ENCODE measurements at places on chromosomes 1 and 21.

GRCh38 chr1:101238031-101238628 is 1.3 kb downstream of the S1PR1 start:
- DNase-seq = peak; percentile 40

- DNase-seq = no peak
Measured at GRCh38 chr1:118815909-118816308, 172.2 kb downstream of the TBX15 start.

DNA sequence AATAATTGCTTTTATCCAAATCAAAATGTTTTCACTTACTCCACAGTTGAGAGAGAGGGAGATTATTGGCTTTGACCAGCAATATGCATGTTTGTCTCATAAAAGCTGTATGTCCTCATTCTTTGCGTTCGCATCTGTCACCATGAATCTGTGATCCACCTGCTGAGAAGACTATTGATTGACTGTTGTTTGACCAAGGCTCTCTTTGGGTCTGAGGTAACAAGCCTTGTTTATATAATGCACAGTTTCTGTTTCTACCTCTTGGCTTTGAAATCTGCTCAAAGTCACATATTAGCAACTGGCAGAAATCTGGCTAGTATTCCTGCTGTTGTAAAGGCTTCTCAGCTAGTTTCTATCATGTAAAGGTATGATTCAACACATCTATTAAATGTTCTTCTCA is 157.0 kb downstream of the LYPLAL1 start:
- no peak for DNase-seq

DNA sequence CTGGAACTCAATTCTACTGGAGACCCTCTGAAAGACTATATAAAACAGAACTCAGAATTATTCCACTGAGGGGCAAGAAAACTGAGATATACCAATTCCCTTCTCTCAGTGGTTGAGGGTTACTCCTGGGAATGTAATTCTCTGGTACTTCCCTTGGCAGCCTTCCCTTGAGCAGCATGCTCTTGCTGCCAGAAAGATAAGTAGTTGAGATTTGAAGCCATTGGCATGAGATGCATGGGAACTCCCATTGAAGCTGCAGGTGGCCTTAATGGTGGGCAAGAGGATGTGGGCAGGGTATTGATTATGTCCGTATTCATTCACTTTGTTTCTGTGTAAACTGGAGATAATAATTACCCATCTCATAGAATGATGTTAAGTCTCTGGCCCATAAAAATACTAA is 28.6 kb upstream of the C1orf185 start:
- no peak for DNase-seq

GRCh38 chr1:14543191-14543840 is 55.2 kb upstream of the KAZN start:
- no peak for DNase-seq

DNA sequence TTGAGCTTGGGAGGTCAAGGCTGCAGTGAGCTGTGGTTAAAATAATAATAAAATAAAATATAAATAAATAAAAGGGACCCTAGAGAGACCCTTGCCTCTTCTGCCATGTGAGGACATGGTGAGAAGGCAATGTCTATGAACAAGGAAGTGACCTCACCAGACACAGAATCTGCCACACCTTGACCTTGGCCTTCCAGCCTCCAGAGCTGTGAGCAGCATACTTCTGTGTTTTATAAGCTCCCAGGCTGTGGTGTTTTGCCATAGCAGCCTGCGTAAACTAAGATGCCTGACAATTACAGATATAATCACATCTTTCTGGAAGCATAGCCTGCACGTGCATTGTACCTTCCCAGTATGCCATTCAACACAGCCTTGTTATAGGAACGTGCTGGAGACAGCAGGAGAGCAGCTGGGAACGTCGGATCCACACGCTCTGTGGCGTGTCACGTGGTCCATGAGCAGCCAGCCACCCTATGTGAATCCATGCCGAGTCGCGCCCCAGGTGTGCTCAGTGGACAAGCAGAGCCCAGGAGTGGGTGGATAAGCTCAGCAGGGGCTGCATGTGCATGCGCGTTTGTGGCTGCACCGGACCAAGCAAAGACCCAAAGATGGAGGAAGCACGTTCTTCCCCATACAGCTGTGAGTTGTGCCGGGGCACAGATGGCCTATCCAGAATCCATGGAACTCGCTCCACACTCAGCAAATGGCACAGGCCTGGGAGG is 17.8 kb downstream of the WNT9A start:
- no peak for DNase-seq

DNA sequence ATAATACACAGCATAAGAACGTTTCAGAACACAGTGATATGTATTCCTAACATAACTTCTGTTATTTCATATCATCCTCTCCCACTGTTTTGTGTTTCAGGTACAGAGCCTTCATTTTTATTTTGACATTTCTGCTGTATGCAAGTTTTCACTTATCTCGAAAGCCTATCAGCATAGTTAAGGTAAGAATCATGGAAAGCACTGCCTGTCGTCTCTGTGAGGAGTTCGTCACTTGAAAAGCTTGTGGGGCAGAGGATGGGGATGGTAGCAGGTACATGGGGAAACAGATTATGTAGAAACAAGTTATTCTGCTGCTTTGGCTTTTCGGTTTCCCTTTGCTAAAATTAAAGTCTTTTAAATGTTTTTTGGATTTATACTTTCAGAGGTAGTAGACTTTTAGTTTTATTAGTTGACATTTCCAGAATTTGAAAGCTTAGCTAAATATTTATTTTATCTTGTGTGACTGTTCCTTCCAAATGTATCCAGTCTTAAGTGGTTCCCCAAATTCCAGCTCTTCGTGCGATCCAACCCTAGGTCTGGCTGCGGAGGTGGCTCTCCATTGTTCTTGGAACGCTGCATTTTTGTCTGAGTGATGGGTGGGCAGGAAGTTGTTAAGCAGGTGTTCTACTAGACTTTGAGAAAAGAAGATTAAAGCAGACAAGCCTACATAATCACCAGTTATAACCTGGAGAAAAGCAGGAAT is 12.2 kb downstream of the SLC37A1 start:
- no peak for DNase-seq

- no peak for DNase-seq
Measured at GRCh38 chr1:8625491-8625890, 191.9 kb downstream of the RERE start.

DNA sequence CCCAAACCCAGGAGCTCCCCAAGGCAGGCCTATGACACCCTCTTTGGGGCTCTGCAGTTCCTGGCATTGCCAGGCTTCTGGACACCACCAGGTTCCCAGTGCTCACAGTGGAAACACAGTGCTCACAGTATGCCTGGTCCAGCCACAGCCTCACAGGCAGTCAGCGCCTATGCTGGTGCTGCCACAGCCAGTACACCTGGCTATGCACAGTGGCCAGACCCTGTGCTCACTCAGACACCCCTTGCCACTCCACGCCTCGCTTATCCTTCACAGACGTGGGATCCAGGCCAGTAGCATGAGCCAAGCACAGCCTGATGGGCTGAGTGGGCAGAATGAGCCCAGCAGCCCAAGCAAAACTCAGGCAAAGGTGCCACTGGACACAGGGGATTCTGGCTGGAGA is 579.2 kb upstream of the ADGRL2 start:
- DNase-seq = no peak

DNA sequence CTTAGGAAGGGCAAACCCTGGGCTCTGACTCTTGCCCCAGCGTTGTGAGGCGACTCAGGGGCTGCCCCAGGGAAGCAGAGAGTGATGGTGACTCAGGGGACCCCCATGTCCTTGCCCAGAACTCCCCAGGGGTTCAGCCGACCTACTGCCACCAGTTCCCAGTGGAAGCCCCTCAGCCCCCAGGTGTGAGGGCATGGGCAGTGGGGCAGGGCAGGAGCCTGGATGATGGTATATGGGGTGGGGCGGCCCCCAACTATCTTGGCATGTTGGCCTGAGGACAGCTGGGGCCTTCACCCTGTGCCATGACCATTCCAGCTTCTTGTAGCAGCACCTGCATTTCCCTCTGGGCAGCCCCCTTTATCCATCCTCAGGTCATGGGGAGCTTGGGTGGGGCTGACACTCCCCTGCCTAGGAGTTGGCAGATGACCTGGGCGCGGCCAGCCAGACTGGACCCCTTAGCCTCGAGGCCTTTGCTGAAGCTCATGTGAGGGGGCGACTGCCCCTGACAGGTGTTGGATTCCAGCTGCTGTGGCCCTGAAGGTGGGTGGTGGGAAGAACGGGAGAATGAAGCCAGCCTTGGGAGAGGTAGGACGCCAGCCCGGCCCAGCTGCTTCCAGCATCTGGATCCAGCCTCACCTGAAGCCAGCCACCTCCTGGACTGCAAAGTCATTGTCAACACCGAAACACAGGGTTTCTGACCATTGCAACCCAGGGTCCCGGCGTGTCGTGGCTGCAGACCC is 1.8 kb upstream of the FNDC10 start:
- no peak for DNase-seq

- DNase-seq = no peak
Measured at GRCh38 chr1:227870366-227870765, 54.9 kb downstream of the PRSS38 start.

DNA sequence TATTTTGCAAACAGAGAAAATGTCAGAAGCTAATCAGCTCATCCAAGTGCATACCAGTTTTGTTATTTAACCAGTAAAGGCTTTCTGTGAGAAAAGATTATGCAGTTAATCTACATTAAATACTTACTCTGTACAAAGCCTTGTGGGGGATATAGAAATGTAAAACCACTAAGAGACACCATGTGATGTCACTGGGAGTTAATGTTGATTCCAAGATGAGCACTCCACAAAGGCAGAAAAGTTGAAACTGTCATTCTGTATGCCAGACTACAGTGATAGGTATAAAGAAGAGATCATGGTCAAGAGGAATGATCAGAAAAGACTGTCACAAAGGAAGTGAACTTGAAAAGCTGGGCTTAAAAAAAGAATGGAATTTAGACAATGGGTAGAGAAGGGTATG is 100.3 kb upstream of the SGIP1 start:
- DNase-seq = no peak

All from activated T-helper 1 cell treated with anti-CD3 and anti-CD28 coated beads, Interleukin-2, amount 50 U/mL, for 16 hours (primary cell).